ENCODE measurements at places on chromosomes 6 and 20.

- no peak for DNase-seq
These were observed 29.4 kb downstream of the TRPC4AP start for GRCh38 chr20:35063168-35063567.

DNA sequence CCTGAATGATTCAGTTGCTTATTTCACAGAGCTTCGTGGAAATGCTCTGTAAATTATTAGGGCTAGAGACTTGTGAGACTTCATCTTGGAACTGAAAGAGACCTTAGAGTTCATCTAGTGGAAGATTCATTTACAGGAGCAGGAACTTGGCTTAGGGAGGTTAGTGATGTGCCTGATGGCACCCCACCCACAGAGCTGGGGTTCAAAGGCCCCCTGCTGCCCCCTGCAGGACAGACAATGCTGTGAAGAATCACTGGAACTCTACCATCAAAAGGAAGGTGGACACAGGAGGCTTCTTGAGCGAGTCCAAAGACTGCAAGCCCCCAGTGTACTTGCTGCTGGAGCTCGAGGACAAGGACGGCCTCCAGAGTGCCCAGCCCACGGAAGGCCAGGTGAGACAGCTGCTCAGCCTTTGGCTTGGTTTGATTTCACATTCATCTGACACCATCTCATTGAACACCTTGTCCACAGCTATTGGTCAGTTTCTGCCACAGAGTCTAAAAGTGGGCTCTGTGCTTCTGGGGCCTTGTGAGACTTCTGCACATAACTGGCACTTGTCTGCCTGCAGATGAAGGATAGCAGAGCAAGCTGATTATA is 25.1 kb downstream of the MYBL2 start:
- no peak for DNase-seq

GRCh38 chr20:9574776-9575175 is 60.4 kb downstream of the LAMP5 start:
- no peak for DNase-seq

DNA sequence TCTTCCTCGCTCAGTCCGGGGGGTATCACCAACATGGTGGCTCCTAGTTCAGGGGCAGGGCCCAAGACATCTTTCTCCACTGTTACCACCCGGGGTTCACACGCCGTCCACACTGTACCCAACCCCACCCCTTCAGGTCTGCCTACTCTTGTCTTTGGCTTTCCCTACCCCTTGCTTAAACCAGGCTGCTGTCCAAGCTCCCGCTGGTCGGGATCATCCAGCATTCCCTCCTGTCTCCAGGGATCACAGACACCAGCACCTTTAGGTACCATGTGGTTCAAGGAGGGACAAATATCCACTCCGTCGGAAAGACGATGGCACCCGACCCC is 395 bp downstream of the NELFE start:
- DNase-seq: no peak

DNA sequence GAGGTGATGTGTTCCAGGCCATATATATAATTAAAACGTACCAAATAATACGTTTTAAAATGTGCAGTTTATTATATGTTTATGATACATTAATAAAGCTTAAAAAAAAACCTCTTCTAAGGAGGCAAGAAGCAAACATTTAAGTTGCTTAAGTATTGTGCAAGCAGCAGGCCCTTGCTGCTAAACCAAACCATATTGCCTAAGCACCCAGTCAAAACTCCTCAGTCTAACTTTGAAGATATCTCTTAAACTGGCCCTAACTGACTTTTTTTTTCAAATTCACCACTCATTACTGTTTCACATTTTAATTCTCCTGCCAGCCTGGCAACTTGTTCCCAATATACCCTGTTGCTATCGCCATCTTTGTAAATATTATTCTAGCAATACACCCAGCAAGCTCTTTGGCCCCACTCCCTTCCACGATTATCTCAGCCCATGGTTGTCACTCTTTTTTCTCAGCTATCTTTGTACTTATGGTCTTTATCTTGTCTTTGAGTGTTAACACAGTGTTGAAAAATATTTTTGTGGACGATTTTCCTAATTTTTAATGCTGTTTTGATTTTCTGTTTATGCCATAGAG is 60.9 kb downstream of the C6orf58 start:
- no peak for DNase-seq

DNA sequence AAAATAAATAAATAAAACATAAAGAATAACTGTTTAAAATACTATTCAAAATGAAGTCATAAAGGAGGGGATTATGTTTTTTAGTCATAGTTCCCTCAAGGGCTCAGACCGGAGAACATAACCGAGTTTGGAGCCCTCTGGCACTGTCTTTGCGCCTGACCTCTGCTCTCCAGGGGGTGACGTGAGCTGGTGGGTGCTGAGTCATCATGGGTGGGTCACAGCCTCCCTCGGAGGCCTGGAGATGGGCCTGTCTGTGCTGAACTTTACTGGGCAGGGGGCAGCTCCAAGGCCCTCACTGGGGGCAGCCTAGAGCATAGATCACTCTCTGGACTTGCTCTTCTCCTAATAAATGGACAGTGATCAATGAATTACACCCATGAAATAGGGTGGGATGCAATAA is 3.1 kb upstream of the MAVS start:
- DNase-seq: no peak

GRCh38 chr6:83518816-83519480 is 6.6 kb downstream of the PRSS35 start:
- DNase-seq: no peak

- DNase-seq: no peak
These were observed 5.1 kb downstream of the PRND start for GRCh38 chr20:4726710-4727397.

DNA sequence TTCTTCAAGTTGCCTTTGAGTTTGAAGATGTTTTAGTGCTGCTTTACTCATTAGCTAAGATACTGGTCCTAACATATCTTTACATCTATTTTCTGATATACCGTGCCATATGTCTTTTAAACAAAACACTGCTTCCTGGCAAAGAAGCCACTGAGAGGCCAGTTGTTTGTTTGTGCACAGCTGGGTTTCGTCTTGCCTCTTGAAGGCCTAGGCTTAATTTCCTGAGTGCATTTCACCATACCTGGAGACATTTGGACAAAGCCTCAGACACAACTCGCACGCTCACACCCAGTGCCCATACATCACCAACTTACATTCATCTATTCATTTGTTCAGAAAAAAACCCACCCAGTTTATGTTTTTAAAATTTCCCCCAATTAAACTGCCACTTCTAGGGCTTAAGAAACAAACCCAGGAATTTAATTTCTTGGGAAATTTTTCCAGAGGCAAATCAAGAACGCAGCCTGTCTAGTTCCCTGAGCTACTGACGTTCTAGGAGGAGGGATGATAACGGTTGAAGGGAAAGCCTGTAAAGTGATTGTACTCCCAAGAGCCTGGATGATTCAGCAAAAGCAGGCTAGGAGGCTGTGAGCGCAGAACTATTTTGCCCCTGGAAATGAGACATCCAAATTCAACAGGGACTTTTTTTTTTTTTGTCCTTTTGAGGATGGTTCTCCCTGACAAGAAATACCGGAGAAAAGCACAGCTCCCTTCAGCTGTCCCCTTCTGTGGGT is 77.7 kb downstream of the OLIG3 start:
- DNase-seq: no peak

DNA sequence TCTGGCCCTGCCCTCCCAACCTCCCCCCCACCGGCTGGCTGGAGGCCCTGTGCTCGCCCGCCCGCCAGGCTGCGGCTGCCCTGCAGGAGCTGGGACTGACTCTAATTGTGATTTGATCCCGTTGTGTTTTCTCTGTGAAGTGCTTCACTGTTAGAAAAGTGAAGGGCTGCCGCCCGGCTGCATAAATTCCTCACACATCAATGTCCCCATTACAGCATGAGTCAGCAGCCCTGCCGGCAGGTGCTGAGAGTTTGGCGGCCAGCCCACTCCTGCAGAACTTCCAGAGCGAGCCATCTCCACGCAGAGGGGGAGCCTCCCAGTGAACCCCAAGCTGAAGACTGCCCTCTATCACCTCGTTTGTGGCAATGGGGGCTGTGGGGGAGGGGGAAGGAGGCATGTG is 137.9 kb downstream of the DLL1 start:
- DNase-seq: peak; percentile 40

DNA sequence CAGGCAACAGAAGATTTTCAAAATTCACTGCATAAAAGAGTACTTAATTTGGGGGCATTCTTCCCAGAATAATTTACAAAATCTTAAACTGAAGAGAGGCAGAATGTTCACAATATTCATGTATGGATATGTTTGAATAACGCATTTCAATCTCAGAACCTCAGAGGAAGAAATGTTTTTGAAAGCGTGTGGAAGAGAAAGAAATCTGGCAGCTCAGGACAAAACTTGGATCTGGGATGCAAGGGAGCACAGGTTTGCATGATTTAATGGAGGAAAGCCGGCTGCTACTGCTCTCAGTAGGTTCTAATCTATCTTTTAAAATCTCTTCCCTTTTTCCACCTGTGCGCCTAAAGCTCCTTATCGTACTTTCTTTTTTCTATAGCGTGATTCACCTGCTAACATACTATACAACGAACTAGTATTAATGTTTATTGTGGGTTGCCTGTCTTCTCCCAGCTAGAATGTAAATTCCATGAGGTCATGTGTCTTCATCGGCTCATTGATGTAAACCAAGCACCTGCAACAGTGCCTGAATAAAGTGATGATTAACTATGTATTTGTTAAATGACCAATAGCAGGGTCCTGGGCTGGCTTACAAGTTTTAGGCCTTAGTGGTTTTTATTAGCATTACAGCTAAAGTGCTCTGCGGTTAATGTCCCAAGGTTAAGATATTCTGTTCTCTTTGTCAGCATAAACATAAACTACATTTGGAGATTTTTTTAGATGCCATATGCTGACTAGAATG is 15.3 kb downstream of the PRL start:
- DNase-seq: no peak
